Activated naive CD4-positive, alpha-beta T cell treated with anti-CD3 and anti-CD28 coated beads for 36 hours (primary cell): ENCODE measurements at places on chromosomes 4 and X. TPM values are rescaled to one million over a fixed set of nuclear protein-coding genes. Genes with fewer than 3 reads are reported as not detected.
A peak's percentile ranks its signal among the peaks of the same experiment; 100 is the strongest.

Gene CENPU
- total RNA-seq = 78.7 TPM

GRCh38 chr4:121758925-121759568 lies 5.9 kb downstream of the SMIM43 start:
- no peaks in the 10 kb centered on the region for H3K36me3 ChIP-seq
- H3K27ac ChIP-seq = no peak overlapping the region
- no peak overlapping the region for H3K4me3 ChIP-seq
- peaks cover 44% of the 10 kb centered on the region for H3K27me3 ChIP-seq

Gene TLR7
- total RNA-seq = 0.07 TPM

DNA sequence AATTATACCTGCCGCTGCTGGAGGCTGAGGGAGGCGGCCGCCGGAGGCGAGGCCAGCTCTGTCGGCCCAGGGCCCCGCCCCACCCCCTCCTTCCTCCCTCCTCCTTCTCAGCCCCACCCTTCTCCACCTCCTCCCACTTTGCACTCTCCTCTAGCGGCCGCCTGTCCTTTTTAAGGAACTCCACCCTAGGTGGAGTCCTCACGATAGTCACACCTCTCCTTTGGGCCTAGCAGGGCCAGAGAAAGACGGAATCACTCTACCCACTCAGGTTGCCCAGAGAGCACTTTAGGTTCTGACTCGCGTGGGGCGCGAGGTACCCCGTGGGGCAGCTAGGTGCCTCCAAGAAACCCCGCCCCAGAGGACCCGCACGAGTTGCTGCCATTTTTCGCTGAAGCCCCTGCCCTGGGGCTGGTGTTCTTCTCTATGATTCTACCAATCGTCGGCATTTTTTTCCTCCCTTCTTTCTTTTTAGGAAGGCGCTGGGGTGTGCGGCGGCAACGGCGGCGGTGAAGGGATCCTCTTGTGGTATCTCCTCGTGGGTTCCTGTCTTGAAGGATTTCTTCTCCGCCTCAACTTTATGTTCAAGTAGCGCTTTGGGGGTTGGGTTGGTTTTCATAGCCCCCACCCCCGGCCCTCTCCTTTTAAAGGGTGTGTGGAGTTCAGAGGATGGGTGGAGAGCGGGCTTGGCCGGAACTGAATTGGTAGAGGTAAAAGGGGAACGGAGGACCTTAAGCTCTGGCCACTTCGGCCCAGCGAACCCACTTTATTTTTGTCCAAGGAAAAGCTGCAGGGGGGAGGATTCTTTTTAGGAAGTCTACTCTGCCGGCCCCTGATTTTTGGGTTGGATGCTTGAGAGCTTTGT lies at the start of gene KLF8:
Gene KLF8, plus strand, starts transcription at position 136 of the 862 bp plus-strand sequence. CDS start 979 bp downstream, outside the sequence.
- no peaks in the 10 kb centered on the region for H3K4me1 ChIP-seq
- peak within 1 kb of the TSS; percentile 74 for H3K4me3 ChIP-seq
- no peaks in the 10 kb centered on the region for H3K27me3 ChIP-seq
- H3K36me3 ChIP-seq = no peaks in the 10 kb centered on the region

- no peak overlapping the region for H3K27ac ChIP-seq
- no peak overlapping the region for H3K4me3 ChIP-seq
- H3K36me3 ChIP-seq = peaks cover 2% of the 10 kb centered on the region
- H3K27me3 ChIP-seq = no peaks in the 10 kb centered on the region
Observed at GRCh38 chr4:152713951-152714705, 34.3 kb upstream of the TMEM154 start.

Gene EPGN
- not detected for total RNA-seq

Gene FATE1
- total RNA-seq = not detected

DNA sequence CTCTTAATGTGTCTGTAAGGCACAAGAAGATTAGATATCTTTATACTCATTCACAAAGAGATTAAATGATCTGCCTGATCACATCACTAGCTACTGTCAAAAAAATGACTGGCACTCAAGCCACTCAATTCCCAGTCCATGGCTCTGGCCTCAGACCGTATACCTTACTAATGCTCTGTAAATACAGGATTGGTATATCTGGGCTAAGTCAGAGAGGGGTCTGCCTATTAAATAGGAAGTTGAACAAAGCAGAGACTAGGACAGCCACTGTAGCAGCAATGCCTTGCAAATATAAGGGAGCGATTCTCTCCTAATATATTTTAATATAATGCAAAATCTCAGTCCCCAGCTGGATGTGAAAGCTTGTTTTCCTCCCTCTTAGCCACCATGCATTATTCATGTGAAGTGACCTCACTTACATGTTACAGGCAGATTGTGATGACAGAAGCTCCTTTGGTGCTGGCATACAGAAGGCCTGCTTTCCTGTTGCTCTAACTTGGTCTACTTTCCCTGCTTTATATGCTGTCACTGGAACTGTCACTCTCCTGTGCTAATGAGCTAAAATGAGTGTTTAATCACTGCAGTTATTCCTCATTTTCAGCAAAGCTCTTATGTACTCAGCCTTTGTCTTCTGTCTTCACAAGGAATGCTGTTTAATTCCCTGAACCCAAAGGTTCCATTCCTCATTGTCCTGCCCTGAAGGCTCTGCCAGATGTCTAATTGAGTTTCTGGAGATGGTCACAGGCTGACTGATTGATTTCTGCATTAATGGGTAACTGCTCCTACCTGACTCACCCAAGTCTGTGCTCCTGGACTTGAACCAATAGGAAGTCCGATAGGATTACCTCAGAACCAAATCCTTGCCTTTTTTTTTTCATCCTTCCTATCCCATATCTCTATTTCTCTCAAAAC lies 578.2 kb downstream of the KLHL13 start:
- H3K27ac ChIP-seq = no peak overlapping the region
- H3K4me3 ChIP-seq = no peak overlapping the region
- no peaks in the 10 kb centered on the region for H3K4me1 ChIP-seq
- H3K27me3 ChIP-seq = no peaks in the 10 kb centered on the region
